Activated CD8-positive, alpha-beta T cell treated with anti-CD3 and anti-CD28 coated beads for 36 hours (primary cell): ENCODE measurements at places on chromosomes 5 and 9. TPM values are rescaled to one million over a fixed set of nuclear protein-coding genes. Genes with fewer than 3 reads are reported as not detected.

The LMX1B gene
- not detected for total RNA-seq

The VCAN gene
- total RNA-seq = not detected

The MUSK gene
- not detected for total RNA-seq

The SAXO1 gene
- total RNA-seq = not detected
